ENCODE measurements at places on chromosomes 4 and X. TPM values are rescaled to one million over a fixed set of nuclear protein-coding genes. Genes with fewer than 3 reads are reported as not detected.

- H3K27me3 ChIP-seq, result no peaks in the 10 kb centered on the region
- H3K36me3 ChIP-seq, result no peaks in the 10 kb centered on the region
- H3K4me1 ChIP-seq, result no peaks in the 10 kb centered on the region
- no peak overlapping the region for H3K4me3 ChIP-seq
- no peak overlapping the region for H3K27ac ChIP-seq
Measured at GRCh38 chr4:111664308-111664945, 480.8 kb upstream of the FAM241A start.

Gene SPATA18
- total RNA-seq, result 15.8 TPM

GRCh38 chrX:41621222-41621723, 67.5 kb upstream of the GPR34 start:
- no peak overlapping the region for H3K27ac ChIP-seq
- H3K4me1 ChIP-seq, result no peaks in the 10 kb centered on the region
- no peak overlapping the region for H3K4me3 ChIP-seq
- no peaks in the 10 kb centered on the region for H3K27me3 ChIP-seq
- peaks cover 3% of the 10 kb centered on the region for H3K36me3 ChIP-seq

Gene SEPSECS
- 4.2 TPM for total RNA-seq

DNA sequence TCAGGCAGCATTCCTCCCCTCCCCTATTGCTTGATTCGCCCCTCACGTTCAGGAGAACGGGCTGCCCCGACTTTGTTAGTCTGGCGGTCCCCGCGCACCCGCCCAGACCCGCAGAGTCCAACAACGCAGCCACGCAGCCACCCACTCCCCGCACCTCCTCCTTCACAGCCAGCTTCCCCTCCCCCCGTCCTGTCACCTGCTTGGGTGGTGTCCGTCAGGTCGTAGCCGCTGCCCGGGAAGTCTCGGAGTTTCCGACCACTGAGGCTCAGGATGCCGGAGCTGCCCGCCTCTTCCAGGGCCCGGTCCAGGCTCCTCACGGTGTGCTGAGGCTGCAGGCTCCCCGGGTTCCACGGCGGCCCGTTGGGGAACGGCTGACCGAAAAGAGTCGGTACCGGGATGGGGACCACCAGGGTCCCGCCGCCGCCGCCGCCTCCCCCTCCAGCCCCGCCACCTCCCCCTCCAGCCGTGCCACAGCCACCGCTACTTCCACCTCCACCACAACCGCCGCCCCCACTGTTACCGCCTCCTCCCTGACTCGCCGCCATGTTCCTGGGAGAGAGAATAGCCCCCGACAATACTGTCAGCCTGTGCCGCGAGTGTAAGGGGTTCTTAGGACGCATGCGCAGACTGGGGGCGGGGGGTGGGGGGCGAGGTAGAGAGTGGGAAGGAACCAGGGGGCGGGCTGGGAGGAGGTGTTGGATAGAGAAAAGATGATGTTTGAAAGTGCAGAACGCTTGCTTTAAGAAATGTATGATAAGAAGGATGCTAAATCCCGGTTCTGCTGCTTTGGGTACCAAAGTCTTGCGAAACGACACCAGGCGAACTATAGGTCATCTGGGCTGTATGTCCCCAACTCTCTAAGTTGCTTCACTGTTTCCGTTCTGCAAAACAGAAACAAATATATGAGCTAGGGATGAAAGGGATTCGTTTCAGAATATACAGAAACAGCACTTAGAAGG, at the start of gene LRCH2:
Gene LRCH2 (minus strand): TSS at position 600 of the 959 bp plus-strand sequence. CDS start 55 bp downstream, at position 545.
- peaks cover 9% of the 10 kb centered on the region for H3K27me3 ChIP-seq
- no peak within 1 kb of the TSS for H3K27ac ChIP-seq
- peak within 1 kb of the TSS; percentile 48 for H3K4me3 ChIP-seq
- no peaks in the 10 kb centered on the region for H3K36me3 ChIP-seq
- H3K4me1 ChIP-seq, result no peaks in the 10 kb centered on the region
- peak; percentile 54 for DNase-seq

- peak; percentile 16 for DNase-seq
- H3K27ac ChIP-seq, result no peak overlapping the region
- H3K36me3 ChIP-seq, result no peaks in the 10 kb centered on the region
- peaks cover 33% of the 10 kb centered on the region for H3K4me1 ChIP-seq
- no peak overlapping the region for H3K4me3 ChIP-seq
Measured at GRCh38 chrX:153645921-153646488, 998 bp upstream of the DUSP9 start.

GRCh38 chr4:5930876-5931275, 38.0 kb upstream of the CRMP1 start:
- DNase-seq, result peak; percentile 45
- peaks cover 51% of the 10 kb centered on the region for H3K27me3 ChIP-seq
- no peak overlapping the region for H3K27ac ChIP-seq
- no peak overlapping the region for H3K4me3 ChIP-seq
- no peaks in the 10 kb centered on the region for H3K4me1 ChIP-seq

GRCh38 chr4:80153874-80154544, 43.3 kb upstream of the PRDM8 start:
- no peak overlapping the region for H3K27ac ChIP-seq
- DNase-seq, result no peak
- H3K4me1 ChIP-seq, result no peaks in the 10 kb centered on the region

Gene BEX2
- total RNA-seq, result 10.3 TPM

Gene OPRPN
- not detected for total RNA-seq

DNA sequence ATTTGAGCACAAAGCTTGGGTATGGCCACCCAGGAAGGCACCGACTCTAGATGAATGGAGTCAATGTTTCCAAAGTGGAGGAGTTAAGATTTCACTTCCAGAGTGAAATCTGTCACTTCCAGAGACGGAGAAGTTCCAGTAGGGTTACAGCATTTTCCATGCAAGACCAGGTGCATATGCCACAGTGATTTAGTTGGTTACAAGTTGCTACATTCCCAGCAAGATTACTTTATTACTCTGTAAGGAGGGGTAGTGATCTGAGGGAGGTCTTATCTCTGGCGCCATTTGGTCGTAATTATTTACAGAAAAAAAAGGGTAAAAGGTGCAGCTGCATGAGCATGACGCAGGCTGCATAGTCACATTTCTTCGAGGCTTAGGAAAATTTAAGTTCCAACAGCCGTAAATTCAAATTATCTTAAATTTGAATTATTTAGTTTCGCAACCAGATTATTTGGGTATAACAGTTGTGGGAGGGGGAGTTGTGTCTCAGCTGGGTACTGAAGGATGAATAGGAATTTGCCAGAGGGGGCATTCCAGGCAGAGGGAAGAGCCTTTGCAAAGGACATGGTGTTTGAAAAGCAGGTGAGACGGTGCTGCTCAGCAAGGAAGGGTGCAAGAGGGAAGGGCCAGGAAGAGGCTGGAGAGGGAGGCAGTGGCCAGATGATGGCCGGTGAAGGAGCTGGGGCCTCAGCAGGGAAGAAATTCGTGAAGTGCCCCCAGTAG, 17.4 kb upstream of the AFAP1 start:
- H3K4me1 ChIP-seq, result peaks cover 15% of the 10 kb centered on the region
- DNase-seq, result no peak
- no peaks in the 10 kb centered on the region for H3K27me3 ChIP-seq
- H3K4me3 ChIP-seq, result no peak overlapping the region
- no peak overlapping the region for H3K27ac ChIP-seq

DNA sequence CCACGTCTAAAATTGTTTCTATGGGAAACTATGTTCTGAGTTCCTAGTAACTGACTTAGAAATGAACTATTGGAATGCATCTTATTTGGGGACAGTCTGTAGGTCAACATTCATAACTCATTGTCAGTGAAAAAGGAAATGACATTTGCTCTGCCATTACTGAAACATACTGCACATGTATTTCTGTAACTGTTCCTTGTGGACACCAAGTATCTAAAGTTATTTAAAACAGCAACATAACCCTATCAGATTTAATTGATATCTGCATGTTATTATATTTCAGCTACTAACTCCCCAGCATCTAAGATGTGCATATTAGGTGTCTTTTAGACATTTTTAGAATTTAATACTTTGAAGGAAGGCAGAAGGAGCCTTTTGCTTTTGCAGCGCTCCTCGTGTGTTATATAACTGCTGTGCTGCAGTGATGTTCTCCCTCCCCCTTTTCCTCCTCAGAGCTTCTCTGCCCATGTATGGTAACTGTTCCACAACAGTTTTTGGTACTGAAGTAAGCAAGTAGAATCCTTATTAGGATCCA, 37.2 kb upstream of the TMEM131L start:
- H3K27me3 ChIP-seq, result no peaks in the 10 kb centered on the region
- no peak overlapping the region for H3K4me3 ChIP-seq
- H3K4me1 ChIP-seq, result peaks cover 5% of the 10 kb centered on the region
- H3K36me3 ChIP-seq, result no peaks in the 10 kb centered on the region

Gene EDA2R
- total RNA-seq, result 1.6 TPM

Gene EXOC1L
- total RNA-seq, result not detected

- DNase-seq, result no peak
- no peak overlapping the region for H3K4me3 ChIP-seq
- no peaks in the 10 kb centered on the region for H3K4me1 ChIP-seq
- no peaks in the 10 kb centered on the region for H3K27me3 ChIP-seq
- H3K27ac ChIP-seq, result no peak overlapping the region
Measured at GRCh38 chr4:148076964-148077363, 345.1 kb downstream of the ARHGAP10 start.

Gene TMEM31
- not detected for total RNA-seq

GRCh38 chr4:40909363-40909876, 159.7 kb downstream of the NSUN7 start:
- DNase-seq, result no peak
- peaks cover 17% of the 10 kb centered on the region for H3K4me1 ChIP-seq
- H3K36me3 ChIP-seq, result no peaks in the 10 kb centered on the region
- H3K4me3 ChIP-seq, result no peak overlapping the region

GRCh38 chrX:103687696-103688201, 1.2 kb upstream of the MORF4L2 start:
- H3K4me3 ChIP-seq, result peak overlapping the region; percentile 60
- peaks cover 5% of the 10 kb centered on the region for H3K36me3 ChIP-seq
- H3K27me3 ChIP-seq, result no peaks in the 10 kb centered on the region
- peaks cover 8% of the 10 kb centered on the region for H3K4me1 ChIP-seq
- DNase-seq, result peak; percentile 74

GRCh38 chrX:104166735-104167436, 633 bp downstream of the FAM199X start:
- no peaks in the 10 kb centered on the region for H3K36me3 ChIP-seq
- H3K27me3 ChIP-seq, result no peaks in the 10 kb centered on the region
- peak overlapping the region; percentile 81 for H3K27ac ChIP-seq

Gene GLOD5
- not detected for total RNA-seq

Gene MAOB
- 4.5 TPM for total RNA-seq

- H3K4me1 ChIP-seq, result peaks cover 26% of the 10 kb centered on the region
- H3K27me3 ChIP-seq, result no peaks in the 10 kb centered on the region
- no peak for DNase-seq
- peak overlapping the region; percentile 70 for H3K4me3 ChIP-seq
- H3K36me3 ChIP-seq, result no peaks in the 10 kb centered on the region
Measured at GRCh38 chr4:57109411-57109846, 756 bp downstream of the IGFBP7 start.

Gene PPEF1
- total RNA-seq, result 2.3 TPM

DNA sequence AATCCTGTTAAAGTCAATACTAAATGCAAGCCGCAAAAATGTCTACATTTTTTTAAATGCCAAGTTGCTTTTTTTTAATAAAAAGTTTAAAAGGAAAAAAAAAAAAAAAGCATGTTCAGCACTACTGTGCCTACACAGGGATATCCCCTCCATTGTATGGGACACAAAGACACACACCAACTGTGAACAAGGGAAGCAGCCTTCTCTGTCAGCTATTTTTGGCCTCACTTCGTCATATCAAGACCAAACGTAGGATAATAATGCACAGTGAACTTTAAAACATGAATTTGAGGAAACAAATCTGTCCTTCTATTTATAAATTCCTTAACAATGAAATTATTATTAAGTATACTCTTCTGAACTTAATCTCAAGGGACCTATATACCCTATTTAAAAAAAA, 4.4 kb downstream of the FBXW7 start:
- H3K4me3 ChIP-seq, result no peak overlapping the region
- no peaks in the 10 kb centered on the region for H3K27me3 ChIP-seq
- no peaks in the 10 kb centered on the region for H3K36me3 ChIP-seq

GRCh38 chrX:80765220-80765625, 44.5 kb downstream of the BRWD3 start:
- no peak for DNase-seq
- no peaks in the 10 kb centered on the region for H3K27me3 ChIP-seq
- no peak overlapping the region for H3K4me3 ChIP-seq
- H3K27ac ChIP-seq, result no peak overlapping the region
- H3K36me3 ChIP-seq, result no peaks in the 10 kb centered on the region

Gene C1QTNF7
- total RNA-seq, result 5.7 TPM

- no peak for DNase-seq
- H3K36me3 ChIP-seq, result no peaks in the 10 kb centered on the region
- H3K27me3 ChIP-seq, result no peaks in the 10 kb centered on the region
- no peak overlapping the region for H3K4me3 ChIP-seq
- H3K27ac ChIP-seq, result no peak overlapping the region
Measured at GRCh38 chr4:164648849-164649212, 105.1 kb upstream of the SMIM31 start.

DNA sequence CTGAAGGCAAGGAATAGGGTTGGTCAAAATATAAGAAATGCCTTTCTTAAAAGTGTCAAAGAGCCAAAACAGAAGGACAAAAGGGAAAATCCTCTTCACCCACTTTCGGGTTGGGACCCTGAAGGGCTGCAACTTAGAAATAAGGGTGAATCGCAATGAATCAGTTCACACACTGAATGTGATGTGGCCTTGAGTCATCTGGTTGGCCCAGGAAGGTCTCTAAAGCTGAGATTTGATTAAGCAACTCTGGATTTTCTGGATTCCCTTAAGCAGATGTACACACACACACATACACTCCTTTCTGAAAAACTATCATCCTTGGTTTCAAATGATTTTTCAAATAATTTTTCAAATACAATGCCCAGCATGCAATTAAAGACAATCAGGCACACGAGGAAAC, 13.1 kb downstream of the TAB3 start:
- DNase-seq, result no peak
- peaks cover 2% of the 10 kb centered on the region for H3K4me1 ChIP-seq
- no peaks in the 10 kb centered on the region for H3K36me3 ChIP-seq
- no peaks in the 10 kb centered on the region for H3K27me3 ChIP-seq
- no peak overlapping the region for H3K4me3 ChIP-seq
- no peak overlapping the region for H3K27ac ChIP-seq

DNA sequence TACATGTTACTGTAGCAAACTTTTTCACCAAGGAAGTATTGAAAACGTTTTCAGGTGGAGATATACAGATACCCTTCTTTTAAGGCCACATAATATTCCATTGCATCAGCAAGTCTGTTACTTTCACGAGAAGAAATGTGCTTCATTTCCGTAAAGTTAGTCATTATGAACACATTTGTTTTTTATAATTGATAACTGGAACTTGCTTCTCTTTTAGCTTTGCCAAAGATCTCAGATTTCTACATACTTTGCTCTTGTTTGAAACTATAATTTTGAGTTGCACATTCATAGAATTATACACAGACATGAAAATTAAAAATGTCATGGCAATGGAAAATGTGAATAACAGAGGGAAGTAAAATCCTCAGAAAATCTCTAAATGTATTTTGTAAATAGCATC, 128.7 kb upstream of the GIMD1 start:
- DNase-seq, result no peak
- no peak overlapping the region for H3K4me3 ChIP-seq
- no peaks in the 10 kb centered on the region for H3K36me3 ChIP-seq
- H3K4me1 ChIP-seq, result no peaks in the 10 kb centered on the region
- H3K27ac ChIP-seq, result no peak overlapping the region
- H3K27me3 ChIP-seq, result no peaks in the 10 kb centered on the region

Gene S100G
- not detected for total RNA-seq

GRCh38 chr4:186851291-186852072, 127.8 kb upstream of the FAT1 start:
- no peaks in the 10 kb centered on the region for H3K27me3 ChIP-seq
- H3K4me1 ChIP-seq, result no peaks in the 10 kb centered on the region
- H3K27ac ChIP-seq, result no peak overlapping the region

GRCh38 chr4:169254546-169254983, 16.2 kb downstream of the SH3RF1 start:
- H3K27me3 ChIP-seq, result no peaks in the 10 kb centered on the region
- no peak overlapping the region for H3K27ac ChIP-seq
- no peak overlapping the region for H3K4me3 ChIP-seq
- H3K36me3 ChIP-seq, result no peaks in the 10 kb centered on the region
- no peak for DNase-seq
- H3K4me1 ChIP-seq, result peaks cover 57% of the 10 kb centered on the region

All from suprapubic skin (tissue), 4 donors.